Right atrium auricular region (tissue), 2 donors: ENCODE measurements at places on chromosomes 16 and 17.

DNA sequence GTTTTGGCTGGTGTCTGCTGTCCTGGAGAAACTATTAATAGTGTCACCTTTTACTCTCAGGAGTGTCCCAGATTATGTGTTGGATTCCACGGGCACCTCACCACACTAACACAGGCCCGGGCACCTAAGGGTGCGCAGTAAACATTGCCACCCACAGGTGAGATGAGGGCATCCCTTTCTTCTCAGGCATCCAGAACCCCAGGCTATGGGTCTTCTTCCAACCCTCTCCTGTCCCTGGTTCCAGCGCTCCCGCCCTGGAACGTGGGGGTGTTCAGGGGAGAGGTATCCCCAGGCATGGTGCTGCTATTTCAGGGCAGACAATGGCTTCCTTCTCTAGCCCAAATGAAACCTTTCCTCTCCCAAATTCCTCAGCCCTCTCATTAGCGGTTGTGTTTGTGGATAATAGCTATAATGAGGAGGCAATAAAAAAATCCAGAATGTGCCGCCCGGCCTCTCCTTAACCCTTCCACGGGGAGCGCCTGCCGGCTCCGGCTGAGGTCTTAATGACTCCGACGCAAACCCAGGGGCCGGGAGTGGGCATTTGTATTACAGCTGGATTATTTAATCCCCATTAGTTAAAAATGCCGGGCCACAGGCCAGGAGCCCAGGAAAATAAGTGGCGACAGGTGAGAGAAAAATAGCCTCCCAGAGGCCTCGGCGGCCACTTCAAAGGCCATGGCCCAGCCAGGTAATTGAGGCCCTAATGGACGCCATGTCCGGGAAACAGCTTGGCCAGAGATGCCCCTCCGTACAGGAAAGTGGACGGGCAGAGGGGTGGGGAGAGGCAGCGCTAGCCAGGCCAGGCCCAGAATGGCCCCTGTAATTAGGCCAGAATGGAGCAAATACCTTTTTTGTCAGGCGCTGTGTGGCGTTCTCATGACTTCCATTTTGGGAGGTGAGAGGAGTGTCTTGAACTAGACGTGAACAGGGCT lies 102.8 kb downstream of the IRX5 start:
- no peaks in the 10 kb centered on the region for H3K4me1 ChIP-seq
- DNase-seq = no peak
- H3K27ac ChIP-seq = no peak overlapping the region
- no peaks in the 10 kb centered on the region for H3K27me3 ChIP-seq

DNA sequence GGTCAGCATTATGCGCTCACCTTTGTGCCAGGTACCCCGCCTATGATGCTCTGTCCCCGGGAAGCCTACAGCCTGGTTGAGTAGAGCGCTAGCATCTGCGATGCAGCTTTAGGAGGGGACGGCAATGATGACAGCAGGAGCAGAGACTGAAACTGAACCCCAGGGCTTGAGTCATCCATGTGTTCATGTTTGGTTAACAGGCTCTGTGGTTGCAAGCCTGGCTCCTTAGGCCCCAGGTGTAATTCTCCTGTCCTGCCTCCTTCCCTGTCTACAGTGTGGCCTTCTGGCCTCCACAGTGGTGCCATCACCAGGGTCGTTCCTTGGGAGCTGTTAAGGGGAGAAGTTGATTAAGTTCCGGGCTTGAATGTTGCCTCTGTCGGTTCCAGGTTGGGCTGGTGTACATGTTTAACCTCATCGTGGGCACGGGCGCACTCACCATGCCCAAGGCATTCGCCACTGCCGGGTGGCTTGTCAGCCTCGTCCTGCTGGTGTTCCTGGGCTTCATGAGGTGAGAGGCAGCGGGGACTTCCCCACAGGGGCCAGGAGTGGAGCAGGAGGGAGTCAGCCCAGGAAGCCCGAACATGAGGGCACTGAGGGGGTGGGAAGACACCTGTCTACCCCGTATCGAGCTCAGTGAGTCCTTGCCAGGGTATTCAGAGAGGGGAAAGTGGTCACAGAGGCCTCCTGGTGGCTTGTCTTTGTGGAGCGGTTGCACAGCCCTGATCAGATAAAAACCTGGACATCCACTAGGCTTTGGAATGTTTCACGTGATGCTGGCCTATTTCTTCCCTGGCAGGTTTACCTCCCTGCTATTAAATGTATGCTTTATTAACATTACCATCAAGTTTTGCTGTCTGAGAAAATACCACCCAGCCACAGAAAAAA lies 9.2 kb upstream of the NAT9 start:
- H3K4me1 ChIP-seq = no peaks in the 10 kb centered on the region
- no peak overlapping the region for H3K27ac ChIP-seq
- peaks cover 4% of the 10 kb centered on the region for H3K36me3 ChIP-seq

GRCh38 chr16:82735673-82736091 lies 108.9 kb downstream of the CDH13 start:
- no peaks in the 10 kb centered on the region for H3K4me1 ChIP-seq
- H3K4me3 ChIP-seq = no peak overlapping the region

- DNase-seq = no peak
- H3K36me3 ChIP-seq = no peaks in the 10 kb centered on the region
- no peak overlapping the region for H3K4me3 ChIP-seq
- H3K27ac ChIP-seq = no peak overlapping the region
Observed at GRCh38 chr17:58414596-58414997, 2.7 kb downstream of the RNF43 start.

DNA sequence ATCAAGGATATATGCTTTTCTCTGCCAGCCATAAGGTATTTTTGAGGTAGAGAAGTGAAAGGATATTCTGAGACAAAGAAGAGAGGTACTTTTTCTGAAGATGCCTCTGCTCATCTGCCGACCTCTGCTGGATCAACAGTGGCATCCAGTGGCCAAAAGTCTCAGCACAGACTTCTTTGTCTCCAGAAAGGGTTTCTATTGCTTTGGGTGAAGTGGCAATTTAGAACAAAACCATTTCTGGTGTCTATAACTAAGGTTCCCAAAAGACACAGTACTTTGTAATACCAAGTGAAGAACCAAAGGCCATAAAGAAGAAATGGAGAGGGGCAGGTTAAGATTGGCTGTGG lies 155.2 kb upstream of the C17orf78 start:
- H3K4me3 ChIP-seq = no peak overlapping the region
- peaks cover 7% of the 10 kb centered on the region for H3K36me3 ChIP-seq
- H3K27ac ChIP-seq = no peak overlapping the region
- H3K4me1 ChIP-seq = no peaks in the 10 kb centered on the region
- no peak for DNase-seq
- no peaks in the 10 kb centered on the region for H3K27me3 ChIP-seq

DNA sequence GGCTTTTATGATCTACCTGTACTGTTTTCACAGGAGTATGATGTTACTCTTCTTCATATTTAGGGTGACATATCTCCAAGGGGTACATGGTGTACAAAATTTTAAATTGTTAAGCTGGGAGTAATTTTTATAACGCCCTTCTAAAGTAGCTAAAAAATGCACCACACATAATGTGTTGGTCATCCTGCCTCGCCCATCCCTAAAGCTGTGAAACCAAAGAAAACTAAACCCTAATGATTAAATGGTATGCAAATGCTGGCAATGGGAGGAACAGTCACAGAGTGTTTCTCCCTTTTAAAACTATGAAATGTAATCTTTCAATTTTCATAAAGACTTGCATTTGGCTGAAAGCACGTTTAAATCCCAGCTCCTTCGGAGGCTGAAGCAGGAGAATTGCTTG lies 2.0 kb upstream of the KRT24 start:
- no peak for DNase-seq
- H3K4me3 ChIP-seq = no peak overlapping the region
- H3K4me1 ChIP-seq = no peaks in the 10 kb centered on the region
- no peak overlapping the region for H3K27ac ChIP-seq

GRCh38 chr17:71084219-71084618 lies 914.9 kb downstream of the KCNJ2 start:
- no peaks in the 10 kb centered on the region for H3K36me3 ChIP-seq
- H3K27ac ChIP-seq = no peak overlapping the region
- no peaks in the 10 kb centered on the region for H3K4me1 ChIP-seq

DNA sequence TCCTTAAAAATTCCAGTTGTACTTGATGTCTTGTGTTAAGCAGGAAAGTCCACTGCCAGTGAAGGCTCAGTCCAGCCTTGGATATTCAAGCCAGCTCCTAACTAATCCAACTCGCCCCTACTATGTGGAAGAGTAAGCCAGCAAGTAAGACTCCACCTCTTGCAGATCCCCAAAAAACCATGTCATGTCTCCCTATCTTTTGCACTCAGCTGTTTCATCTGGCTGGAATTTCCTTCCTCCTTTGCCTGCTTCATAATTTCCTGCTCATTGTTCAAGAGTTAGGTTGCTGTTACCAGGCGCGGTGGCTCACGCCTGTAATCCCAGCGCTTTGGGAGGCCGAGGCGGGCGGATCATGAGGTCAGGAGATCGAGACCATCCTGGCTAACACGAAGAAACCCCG lies 37.8 kb downstream of the RBBP6 start:
- DNase-seq = no peak
- H3K27ac ChIP-seq = no peak overlapping the region
- peaks cover 6% of the 10 kb centered on the region for H3K36me3 ChIP-seq
- no peak overlapping the region for H3K4me3 ChIP-seq
- no peaks in the 10 kb centered on the region for H3K4me1 ChIP-seq
- no peaks in the 10 kb centered on the region for H3K27me3 ChIP-seq

DNA sequence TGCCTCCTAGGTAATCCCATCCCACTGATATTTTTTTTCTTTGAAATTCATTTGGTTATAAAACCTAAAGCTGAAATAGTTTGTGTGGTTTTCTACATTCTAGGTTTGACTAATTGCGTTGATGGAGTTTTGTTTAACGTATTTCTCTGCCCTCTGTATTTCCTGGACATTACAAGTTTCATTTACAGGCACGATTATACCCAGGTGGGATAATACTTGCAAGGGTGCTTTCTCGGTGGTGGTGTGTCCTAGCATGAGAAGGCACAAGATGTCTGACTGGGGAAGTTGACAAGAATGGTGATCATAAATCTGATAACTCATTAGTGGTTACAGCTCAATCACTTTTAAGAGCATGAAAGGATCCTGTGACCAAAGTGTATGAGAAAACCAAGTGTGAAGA lies 45.0 kb downstream of the DYNLRB2 start:
- H3K4me3 ChIP-seq = no peak overlapping the region
- DNase-seq = no peak
- H3K27ac ChIP-seq = no peak overlapping the region
- no peaks in the 10 kb centered on the region for H3K27me3 ChIP-seq
- no peaks in the 10 kb centered on the region for H3K36me3 ChIP-seq
- no peaks in the 10 kb centered on the region for H3K4me1 ChIP-seq

GRCh38 chr16:50702725-50703124 lies 9.3 kb downstream of the NOD2 start:
- H3K36me3 ChIP-seq = no peaks in the 10 kb centered on the region
- no peaks in the 10 kb centered on the region for H3K27me3 ChIP-seq
- H3K4me1 ChIP-seq = peaks cover 7% of the 10 kb centered on the region
- H3K27ac ChIP-seq = no peak overlapping the region
- DNase-seq = no peak

DNA sequence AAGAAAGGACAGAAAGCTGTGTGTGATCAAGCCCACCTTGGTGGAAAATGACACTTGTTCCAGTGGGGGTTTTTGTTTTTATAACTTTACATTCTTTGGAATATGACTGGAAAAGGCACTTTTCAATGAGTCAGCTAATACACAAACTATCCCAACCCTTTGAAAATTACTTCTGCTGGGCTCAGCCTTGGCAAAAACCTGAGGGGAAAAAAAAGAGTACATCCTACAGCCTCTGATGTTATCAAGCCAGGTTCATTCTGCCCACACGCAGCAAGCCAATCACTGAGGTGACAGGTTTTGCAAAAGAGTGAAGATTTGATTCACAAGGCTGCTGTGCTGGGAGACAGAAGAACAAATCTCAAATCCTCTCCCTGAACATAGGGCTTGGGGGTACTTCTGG lies 484.5 kb upstream of the ERCC4 start:
- H3K4me1 ChIP-seq = no peaks in the 10 kb centered on the region
- DNase-seq = no peak
- no peaks in the 10 kb centered on the region for H3K36me3 ChIP-seq
- H3K27me3 ChIP-seq = no peaks in the 10 kb centered on the region
- H3K4me3 ChIP-seq = no peak overlapping the region
- no peak overlapping the region for H3K27ac ChIP-seq

- H3K27ac ChIP-seq = no peak overlapping the region
- no peaks in the 10 kb centered on the region for H3K27me3 ChIP-seq
- no peak overlapping the region for H3K4me3 ChIP-seq
- no peak for DNase-seq
- peaks cover 5% of the 10 kb centered on the region for H3K36me3 ChIP-seq
Observed at GRCh38 chr17:1033503-1033902, 36.6 kb downstream of the TIMM22 start.
